Aortic smooth muscle cell (primary cell): ENCODE measurements at places on chromosomes 5 and 9. TPM values are rescaled to one million over a fixed set of nuclear protein-coding genes. Genes with fewer than 3 reads are reported as not detected.

Gene MYOT
- total RNA-seq: not detected in 2 replicates

Gene TXNDC8
- total RNA-seq: not detected in 2 replicates

Gene STK32A
- total RNA-seq: 3.4 and 5.5 TPM in 2 replicates

Gene PCDHA9
- under 0.01 and 0.06 TPM in 2 replicates for total RNA-seq

Gene PLCXD3
- 0.53 and 1.9 TPM in 2 replicates for total RNA-seq

Gene TIMD4
- total RNA-seq: not detected in 2 replicates

Gene TPPP
- 0.93 and 1.1 TPM in 2 replicates for total RNA-seq

Gene GLRA1
- total RNA-seq: not detected in 2 replicates

Gene NSG2
- total RNA-seq: not detected in 2 replicates

Gene GABRA1
- total RNA-seq: under 0.01 TPM in 2 replicates

Gene ELAVL2
- total RNA-seq: 0.12 and 0.13 TPM in 2 replicates

Gene TNFSF8
- not detected in 2 replicates for total RNA-seq

Gene SMIM33
- total RNA-seq: not detected in 2 replicates

Gene GNA14
- total RNA-seq: 4.4 and 5.0 TPM in 2 replicates

Gene TSLP
- total RNA-seq: 18.9 and 26.5 TPM in 2 replicates

Gene CEMIP2
- 60.1 and 76.2 TPM in 2 replicates for total RNA-seq
